NCI-H524 (cell line): ENCODE measurements at places on chromosomes 7 and 10.

DNA sequence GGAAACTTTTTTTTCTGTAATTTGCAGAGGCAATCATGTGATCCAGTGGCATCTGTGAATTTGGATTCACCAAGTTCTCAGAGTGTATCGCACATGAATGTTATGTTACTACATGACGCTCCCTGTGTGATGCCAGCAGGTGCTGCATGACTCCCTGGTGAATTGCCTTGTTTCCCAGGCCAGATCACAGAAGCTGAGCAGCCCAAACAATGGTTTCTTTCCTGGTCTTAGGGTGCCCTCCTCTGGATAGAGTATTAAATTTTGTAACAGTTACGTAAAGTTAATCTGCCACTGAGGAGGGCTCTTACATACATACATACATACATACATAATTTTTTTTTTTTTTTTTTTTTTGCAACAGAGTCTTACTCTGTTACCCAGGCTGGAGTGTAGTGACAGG is 3.6 kb downstream of the ZSCAN21 start:
- DNase-seq = peak; percentile 82

- no peak for DNase-seq
Measured at GRCh38 chr7:99308461-99309074, 17.1 kb upstream of the ARPC1A start.

GRCh38 chr7:108869070-108869469 is 299.4 kb downstream of the DNAJB9 start:
- no peak for DNase-seq

DNA sequence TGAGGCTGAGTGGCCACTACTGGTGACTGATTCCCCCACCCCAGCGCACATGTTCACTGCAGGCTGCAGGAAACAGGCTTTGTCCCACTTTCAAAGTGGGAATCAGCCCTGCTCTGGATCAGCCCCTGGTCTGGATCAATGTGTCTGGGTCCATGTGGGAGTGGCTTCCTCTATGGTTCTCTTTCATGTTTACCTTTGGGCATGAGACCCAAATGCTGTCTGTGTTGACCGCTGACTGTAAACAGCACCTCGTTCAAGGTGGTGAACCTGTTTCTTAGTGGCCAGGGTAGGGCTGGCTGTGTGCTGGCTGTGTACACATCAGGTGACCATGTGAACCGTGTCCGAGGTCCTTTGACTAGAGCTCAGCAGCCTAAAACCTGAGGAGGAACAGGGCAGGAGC is 121.8 kb downstream of the CAMK1D start:
- no peak for DNase-seq

DNA sequence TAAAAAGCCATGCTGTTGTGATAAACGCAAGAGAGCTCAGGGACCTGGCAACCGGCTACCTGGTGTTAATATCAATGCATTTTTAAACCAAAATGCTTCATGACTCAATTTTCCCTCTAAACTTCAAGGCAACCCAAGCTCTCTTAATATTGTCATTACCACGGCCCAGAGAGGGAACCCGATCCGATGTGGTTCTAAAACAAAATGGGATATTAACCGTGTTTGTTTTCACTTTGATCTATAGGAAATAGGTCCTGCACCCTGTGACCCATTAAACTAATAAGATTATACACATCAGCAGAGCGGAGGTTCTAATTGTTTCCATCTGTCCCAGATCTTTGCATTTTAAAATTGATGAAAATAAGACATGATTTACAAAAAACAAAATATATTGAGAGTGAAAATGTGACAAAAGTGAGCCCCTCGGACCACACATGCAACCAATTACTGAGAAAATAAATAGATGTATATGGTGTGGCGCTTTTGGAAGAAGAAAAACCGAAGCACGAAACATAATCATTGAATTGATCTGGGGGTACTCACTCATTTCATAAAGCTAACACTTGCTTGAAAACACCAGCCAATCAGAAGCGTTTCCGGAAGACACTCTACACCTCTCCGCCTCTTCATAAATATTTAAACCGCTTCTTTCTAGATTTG is 290.3 kb upstream of the NFE2L3 start:
- DNase-seq = peak; percentile 62

DNA sequence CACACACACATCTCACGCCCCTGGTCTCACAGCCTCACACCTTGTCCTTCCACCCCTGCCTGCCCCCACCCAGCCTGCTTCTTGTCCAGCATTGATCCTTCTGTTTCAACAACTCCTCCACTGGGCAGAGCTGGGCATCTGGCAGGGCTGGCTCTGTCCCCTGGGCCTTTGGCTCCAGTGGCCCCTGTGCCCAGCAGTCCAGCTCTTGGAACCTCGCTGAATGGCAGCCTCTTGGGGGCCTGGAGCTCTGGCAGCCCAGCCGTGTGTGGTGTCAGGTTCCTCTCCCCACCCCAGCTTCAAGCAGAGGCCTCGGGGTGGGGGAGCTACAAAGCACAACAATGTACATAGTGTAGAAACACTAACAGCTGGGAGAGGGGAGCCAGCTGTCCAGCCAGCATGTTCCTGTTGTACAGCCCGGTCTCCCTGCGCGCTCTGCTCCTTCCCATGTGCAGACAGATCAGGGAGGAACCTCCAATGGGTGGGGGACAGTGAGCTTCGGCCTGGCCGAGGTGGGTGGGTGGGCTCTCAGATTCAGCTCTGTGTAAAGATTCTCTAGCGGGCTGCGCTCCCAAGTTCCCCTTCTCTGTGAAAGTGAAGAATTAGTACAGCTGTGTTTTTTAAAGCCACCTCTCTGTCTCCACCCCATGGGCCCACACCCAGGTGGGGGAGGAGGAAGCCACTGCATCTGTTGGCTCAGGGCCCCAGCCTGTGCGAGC is 19.4 kb downstream of the ZMIZ2 start:
- DNase-seq = peak; percentile 95

- no peak for DNase-seq
Measured at GRCh38 chr10:87578842-87579401, 74.2 kb downstream of the MINPP1 start.

GRCh38 chr7:43208242-43208641 is 95.8 kb downstream of the HECW1 start:
- DNase-seq = no peak

DNA sequence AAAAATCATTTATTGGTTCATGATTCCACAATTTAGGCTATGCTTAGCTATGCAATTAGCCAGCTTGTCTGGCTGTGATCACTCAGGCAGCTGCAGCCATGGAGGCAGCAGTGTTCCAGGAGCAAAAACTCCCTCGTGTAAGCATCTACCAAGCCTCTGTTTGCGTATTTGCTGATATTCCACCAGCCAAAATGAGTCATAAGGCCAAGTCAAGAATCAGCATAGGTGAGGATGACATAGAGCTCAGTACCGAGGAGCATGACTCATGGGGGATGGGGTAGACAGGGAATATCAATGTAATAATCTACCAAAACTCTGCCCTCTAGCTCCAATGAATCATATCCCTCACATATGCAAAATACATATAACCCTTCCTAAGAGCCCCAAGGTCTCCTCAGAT is 63.3 kb downstream of the IMMP2L start:
- DNase-seq = no peak

DNA sequence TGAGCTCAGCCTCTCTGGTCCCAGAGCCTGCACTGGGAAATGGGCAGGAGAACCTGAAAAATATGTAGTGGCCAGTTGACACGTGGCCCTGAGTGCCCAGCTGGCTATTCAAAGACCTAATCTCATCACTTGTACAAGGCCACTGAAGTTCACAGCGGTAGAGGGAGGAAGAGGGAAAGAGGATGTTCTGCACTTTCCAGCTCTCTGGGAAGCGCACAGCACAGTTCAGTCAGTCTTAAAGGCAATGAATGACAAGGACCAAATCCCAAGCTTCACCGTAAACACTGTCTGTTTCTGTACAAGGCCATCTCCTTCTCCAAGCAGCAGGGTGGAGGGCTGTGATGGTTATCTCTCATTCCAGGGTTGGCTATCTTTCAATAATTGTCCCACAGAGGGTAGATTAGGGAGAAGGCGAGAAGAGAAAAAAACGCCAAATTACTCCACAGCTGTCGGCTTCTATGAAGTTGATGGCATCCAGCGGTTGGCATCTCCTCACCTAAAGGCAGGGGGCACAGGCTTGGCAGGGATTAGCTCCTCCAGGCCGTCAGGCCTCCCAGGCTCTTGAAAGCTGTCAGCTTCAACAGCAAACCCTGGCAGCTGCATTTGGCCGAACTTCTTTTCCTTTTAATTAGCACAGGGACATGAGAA is 10.6 kb downstream of the SFMBT2 start:
- no peak for DNase-seq

- no peak for DNase-seq
Measured at GRCh38 chr10:124086787-124087671, 6.4 kb downstream of the CHST15 start.

- no peak for DNase-seq
Measured at GRCh38 chr7:111666260-111666659, 104.0 kb upstream of the IMMP2L start.

- no peak for DNase-seq
Measured at GRCh38 chr7:138316421-138317043, 143.5 kb upstream of the TRIM24 start.

DNA sequence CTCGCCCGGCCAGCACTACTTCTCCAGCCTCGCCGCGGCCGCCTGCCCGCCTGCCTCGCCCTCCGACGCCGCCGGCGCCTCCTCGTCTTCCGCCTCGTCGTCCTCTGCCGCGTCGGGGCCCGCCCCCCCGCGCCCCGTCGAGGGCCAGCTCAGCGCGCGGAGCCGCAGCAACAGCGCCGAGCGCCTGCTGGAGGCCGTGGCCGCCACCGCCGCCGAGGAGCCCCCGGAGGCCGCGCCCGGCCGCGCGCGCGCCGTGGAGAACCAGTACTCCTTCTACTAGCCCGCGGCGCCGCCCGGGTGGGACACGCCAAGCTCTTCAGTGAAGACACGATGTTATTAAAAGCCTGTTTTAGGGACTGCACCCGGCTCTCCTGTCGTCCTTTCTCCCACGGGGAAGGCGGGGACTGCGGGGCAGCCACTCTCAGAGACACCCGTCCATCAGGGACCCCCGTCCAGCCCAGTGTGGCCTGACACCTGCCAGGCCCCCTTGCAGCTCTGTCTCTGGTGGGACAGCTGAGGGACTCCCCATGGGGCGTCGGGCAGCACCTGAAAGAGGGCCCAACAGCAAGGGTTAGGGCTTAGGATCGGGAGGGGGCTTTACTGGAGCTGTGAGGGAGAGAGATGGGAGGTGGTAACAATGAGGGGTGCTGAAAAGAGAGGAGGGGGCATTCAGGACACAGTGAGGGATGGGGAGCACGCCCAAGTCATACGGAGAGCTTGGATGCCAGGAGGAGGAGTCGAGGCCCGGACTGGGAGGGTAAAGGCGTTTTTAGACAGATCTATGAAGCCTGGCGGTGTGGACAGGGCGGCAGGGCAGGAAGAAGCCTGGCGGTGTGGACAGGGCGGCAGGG is 34.7 kb downstream of the SPDYE6 start:
- no peak for DNase-seq

- DNase-seq = no peak
Measured at GRCh38 chr7:80623503-80624252, 14.8 kb upstream of the CD36 start.

- no peak for DNase-seq
Measured at GRCh38 chr7:116575853-116576252, 51.0 kb downstream of the CAV1 start.

DNA sequence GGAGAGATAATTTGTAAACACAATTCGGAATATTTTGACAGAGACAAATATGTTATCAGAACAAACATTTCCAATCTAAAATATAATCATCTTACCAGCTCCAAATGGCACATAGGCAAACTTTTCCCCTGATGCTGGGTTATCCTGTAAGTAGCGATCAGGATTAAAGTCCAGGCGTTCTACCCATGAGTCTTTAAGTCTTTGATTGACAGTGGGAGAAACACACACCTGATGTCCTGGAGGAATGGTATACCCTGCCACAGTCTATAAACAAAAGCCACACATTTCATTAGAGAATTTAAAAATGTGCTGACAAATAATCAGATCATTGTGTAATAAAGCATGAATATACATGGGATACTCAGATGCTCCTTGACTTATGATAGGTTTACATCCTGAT is 17.3 kb downstream of the CYP51A1 start:
- no peak for DNase-seq

DNA sequence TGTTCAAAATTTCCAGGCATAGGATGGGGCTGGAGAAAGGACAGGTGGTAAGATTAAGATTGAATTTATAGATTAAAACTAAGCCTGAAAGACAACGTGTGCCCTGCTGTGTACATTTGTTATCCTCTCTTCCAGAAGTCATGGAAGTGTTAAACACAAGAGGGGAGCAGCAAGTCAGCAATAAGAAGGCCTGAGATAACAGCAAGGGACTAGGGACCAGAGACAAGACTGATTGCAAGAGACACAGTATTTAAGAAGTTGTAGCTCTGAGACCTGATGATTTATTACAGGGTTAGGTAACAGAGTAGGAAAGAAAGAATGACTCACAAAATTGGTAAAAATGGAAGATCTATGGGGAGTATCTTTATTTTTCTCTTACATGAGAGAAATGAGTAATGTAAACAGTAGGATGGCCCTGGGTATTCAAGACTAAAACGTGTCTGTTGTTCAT is 55.7 kb upstream of the COL1A2 start:
- peak; percentile 71 for DNase-seq

- DNase-seq = no peak
Measured at GRCh38 chr7:21967598-21968003, 21.9 kb upstream of the CDCA7L start.

DNA sequence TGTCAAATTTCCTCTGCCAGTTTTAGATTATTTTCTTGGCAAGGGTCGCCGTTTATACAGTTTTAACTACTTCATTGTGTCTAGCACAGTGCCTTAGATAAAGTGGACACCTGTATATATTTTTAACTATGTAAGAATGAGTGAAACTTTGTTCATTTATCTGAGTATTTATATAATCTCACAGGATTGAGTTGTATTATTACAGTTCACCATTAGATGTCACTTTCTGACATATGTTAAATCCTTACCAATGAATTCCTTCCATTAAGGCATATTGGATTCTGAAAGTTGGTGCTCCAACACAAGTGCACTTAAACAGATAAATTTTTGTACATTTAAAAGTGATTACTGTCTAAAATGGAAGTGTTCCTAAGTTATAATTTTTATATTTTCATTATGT is 43.0 kb downstream of the ZMYND11 start:
- DNase-seq = peak; percentile 1

DNA sequence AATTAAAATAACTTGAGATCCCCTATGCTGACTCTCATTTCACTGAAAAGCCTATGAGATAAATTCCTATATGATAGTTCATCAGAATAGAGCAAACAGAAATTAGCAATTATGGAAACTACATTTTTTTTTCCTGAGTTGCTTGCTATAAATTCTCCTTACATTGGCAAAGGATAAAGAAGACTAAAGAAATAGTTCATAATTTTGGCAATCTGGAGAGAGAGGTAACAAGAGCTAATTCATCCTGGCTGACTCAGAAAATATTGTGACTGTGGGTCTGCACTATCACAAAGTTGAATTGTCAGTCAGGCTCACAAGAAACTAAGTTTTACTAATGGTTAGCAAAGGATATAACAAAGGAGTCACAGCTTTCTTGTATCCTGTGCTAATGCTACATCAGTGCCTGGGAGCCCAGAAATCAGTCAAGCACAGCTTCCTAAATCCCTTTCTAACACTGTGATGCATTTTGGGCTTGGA is 483.0 kb downstream of the MAGI2 start:
- DNase-seq = no peak
